GF-D8 (cell line): ENCODE measurements at places on chromosomes 6 and 20.
A peak's percentile ranks its signal among the peaks of the same experiment; 100 is the strongest.

DNA sequence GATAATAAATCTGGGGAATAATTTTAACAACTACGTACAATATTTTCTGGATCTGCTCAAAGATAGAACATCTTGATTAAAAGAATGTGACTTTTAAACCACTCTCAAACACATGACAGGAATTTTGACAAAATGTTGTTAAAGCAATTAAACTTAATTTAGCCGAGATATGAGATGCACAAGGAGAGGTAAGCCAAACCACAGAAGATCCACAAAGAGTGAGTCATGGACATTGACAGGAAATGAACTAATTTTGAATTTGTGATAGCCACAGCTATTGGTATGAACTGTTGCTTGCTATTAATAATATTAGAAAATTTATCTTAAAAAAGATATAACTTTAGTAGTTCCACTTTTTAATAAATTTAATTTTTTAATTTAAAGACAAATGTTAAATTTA is 27.8 kb upstream of the VGLL2 start:
- DNase-seq, result no peak

DNA sequence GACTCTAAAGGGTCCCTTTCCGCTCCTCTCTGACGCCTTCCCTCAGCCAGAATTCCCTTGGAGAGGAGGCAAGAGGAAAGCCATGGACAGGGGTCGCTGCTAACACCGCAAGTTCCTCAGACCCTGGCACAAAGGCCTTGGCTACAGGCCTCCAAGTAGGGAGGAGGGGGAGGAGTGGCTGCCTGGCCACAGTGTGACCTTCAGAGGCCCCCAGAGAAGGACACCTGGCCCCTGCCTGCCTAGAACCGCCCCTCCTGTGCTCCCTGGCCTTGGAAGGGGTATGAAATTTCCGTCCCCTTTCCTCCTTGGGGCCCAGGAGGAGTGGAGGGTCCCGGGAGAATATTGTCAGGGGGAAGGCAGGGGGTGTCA is 2.7 kb downstream of the VEGFA start:
- DNase-seq, result no peak

DNA sequence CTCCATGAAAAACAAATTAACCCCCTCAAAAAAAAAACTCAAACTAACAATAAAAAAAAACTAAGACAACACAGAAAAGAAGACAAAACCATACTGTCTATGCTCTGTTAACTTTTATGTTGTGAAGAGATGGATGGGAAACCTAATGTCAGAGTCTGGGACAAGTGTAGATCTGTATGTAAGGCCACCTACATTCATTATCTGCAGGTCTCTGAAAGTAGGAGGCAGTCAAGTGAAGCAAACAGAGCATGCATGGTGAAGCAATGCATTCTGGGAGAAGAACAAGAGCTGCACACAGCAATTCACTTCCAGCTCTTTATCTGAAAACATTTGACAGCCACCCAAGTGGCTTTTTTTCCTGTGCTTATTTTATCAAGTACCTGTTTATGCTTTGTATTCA is 452.0 kb downstream of the EPHA7 start:
- no peak for DNase-seq

DNA sequence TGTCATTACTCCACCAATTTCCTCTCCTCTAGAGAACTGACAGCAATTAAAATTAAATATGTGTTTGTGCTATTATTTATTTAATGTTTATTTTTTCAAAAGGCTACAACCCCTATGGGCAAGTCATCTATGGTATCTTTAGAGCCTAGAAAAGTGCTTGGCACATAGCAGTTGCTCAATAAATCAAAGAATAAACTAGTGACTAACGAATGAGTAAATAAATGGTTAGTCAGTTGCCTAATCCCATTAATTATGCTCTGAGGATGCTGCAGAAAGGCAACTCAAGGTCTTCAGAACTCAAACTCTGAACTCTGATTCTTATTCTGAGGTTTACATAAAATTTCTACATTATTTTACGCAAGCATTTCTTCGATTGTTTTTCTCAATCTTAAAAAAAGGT is 193.0 kb upstream of the TSHZ2 start:
- DNase-seq, result no peak

DNA sequence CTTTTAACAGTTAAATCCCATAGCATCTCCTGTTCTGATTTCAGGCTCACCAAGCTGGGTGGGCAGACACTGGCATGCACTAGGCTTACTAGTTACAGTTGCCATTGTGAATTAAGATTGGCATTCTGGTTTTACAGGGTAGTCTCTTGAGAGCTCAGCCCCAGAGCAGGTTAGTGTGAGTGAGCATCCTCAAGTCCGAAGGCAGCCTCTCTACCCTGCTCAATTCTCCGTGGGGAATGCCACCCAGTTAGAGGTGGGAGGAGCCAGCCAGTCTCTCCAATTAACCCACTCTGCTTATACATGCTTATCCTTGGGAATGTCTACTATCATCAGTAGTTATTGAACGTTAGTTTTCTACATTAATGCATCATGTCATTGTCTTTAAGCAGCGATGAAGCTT is 8.9 kb upstream of the OGFRL1 start:
- no peak for DNase-seq

- no peak for DNase-seq
These were observed 2.6 kb downstream of the SRSF6 start for GRCh38 chr20:43460172-43460829.

DNA sequence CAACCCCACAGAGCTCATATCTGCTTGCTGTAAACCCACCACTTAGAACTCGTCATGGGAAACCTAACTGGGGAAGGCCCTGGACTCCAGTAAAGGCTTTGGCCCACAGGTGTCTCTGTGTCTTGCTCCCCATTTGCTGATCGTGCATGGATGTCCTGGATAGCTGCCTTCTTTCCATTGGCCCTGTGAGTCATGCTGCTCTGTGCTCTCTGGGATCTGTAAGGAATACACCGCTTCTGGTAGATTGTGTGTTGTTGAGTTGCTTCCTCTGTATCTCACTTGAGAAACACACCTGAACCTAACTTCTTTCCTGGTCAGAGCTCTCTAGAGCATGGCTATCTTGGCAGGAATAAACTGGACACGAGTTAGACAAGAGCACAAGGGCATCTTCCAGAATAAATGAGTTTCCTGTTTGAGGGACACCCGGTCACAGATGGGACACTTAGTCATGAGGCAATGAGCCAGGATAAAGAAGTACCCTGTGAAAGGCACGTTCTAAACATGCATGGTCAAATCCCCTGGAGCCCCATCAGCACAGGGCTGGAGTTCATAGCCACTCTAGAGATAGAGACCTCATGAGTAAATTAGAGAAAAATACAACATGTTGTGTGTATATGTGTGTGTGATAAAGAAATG is 99.6 kb upstream of the TMEM170B start:
- no peak for DNase-seq

DNA sequence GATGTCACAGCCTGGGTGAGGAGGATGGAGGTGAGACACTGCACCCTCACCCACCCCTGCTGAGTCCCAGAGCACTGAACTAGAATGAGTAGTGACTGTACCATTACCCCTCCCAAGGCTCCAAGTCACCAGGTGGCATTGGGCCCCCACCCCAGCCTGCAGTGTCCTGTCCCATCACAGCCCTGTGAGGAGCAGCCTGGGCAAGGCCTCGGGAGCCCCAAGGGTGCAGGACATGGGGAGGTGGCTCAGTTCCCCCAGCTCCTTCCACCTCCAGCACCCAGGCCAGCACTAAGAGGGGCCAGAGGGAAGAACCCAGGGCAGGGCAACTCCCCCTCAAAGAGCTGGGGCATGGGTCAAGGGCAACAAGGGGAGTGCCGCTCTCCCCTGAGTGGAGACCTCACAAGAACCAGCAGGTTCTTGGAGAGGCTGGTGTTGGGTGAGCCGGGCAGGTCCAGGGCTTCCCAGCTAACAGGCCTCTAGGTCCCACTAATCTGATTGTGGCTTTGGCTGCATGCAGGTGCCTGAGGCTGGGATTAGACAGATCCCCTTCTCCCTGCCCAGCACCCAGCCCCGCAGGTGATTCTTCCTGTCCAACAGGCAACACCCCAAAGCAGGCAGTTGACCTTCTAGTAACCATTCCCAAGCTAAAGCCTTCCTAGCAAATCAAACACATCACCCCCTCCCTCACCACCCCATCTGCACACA is 2.6 kb downstream of the CST4 start:
- no peak for DNase-seq

DNA sequence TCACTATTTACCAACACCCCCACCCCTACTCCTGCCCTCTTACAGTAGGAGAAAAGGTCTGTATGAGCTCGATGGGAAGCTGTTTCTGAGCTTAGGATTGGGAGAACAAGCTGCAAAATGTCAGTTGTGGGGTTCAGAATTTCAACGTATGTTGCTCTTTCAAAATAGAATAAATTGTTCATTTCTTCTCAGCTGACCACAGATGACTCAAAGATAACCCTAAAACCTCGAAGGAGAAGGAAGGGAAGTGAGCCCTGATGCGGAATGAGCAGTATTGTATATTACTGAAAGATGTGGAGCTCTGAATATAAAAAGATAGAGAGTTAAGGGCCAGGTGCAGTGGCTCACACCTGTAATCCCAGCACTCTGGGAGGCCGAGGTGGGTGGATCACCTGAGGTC is 35.9 kb upstream of the MYLIP start:
- peak; percentile 10 for DNase-seq

- DNase-seq, result no peak
These were observed 87.7 kb downstream of the CEBPB start for GRCh38 chr20:50278377-50278683.

- no peak for DNase-seq
These were observed 102.5 kb downstream of the OGFRL1 start for GRCh38 chr6:71391126-71391525.

DNA sequence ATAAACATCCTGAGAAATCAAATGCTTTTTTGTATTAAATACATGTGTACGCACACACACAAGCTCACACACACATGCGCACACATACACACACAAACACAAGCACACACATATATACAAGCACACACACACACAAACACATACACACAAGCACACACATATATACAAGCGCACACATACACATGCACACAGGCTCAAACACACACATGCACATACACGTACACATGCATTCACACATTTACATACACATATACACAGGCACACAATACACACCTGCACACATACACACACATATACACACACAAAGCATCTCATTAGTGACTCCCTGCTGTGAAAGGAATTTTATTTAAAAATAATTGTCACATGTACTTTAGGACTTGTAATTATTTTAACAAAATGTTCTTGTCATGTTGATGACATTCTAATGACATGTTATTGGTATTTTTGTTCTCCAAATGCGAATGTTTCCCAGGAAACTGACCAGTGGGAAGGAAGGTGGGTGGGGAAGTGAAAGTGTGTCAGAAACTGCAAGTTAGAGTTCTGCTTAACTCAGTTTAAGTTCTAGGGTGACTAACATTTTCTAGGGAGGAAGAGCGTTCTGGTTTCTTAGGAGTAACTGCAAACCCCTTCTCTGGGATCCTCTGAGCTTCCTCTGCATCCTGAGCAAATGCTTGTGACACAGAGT is 113.9 kb upstream of the ZNF217 start:
- DNase-seq, result no peak

GRCh38 chr20:46914789-46915379 is 20.2 kb downstream of the EYA2 start:
- no peak for DNase-seq

GRCh38 chr6:121055572-121056163 is 278.6 kb downstream of the TBC1D32 start:
- DNase-seq, result peak; percentile 5

GRCh38 chr20:26216025-26216424 is 519.4 kb upstream of the ZNF337 start:
- DNase-seq, result no peak

DNA sequence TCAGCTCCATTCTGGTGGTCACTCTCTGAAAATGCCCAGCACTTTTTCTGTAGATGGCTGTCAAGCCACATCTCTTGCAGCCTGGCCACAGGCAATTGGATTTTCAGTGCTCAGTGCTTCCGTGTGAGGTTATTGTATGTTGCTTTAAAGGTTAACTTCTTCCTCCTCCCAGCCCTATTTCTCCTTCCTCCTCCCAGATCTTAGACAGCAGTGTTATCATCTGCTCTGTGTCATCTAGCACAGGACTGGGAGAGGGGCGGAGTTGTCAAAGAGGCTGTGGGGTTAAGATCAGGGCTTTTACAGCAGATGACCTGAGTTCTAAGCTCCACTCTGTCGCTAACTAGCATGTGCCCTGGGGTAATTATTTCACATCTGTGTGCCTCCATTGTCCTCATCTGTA is 129.0 kb downstream of the PHACTR3 start:
- peak; percentile 31 for DNase-seq

- no peak for DNase-seq
These were observed 101.1 kb upstream of the SCAF8 start for GRCh38 chr6:154632119-154632518.

- DNase-seq, result no peak
These were observed 6.8 kb upstream of the HLA-B start for GRCh38 chr6:31363811-31364210.

DNA sequence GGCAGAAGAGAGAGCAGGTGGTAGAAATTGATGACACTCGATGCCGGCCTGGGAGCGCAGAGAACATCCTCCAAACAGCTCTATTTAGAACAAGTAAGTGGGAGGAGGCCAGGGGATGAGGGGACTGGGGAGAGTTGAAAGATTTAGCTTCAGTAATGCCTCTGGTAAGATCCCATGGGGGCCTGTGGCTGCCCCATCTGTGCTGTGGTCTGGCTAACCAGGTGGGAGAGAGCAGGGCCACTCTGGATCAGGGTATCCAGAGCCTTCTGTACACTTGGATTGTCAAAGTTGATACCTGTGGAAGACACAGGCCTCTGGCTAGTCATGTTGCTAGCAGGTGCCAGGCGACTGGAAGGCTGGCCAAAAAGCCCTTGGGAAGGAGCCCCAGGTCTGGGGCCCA is 27.6 kb downstream of the NCOA5 start:
- no peak for DNase-seq

DNA sequence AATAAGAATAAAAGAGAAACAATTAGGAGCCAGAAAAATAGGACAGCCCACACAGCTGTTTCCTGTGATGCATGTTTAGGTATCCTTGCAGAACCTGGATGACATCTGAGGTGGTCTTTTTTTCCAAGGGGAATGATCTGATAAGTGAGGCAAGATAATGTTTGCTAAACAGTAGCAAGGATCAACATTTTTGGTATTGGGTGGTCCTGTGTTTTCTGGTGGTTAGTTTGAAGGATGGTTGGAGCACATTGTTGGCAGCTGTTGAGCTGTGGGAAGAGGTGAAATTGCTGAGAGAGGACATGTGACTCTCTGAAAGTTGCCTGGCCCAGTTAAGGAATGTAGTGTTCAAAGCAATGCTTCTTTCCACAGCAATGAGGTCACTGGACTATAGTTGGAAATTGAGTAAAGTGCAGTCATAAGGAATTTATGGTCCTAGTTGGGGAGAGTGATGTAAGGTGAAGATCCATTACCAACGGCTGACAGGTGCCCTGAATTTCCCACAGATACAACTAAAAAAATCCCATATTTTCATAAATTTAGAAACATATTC is 270.2 kb upstream of the IMPG1 start:
- no peak for DNase-seq

GRCh38 chr20:7038029-7038428 is 270.5 kb downstream of the BMP2 start:
- no peak for DNase-seq

- DNase-seq, result peak; percentile 73
These were observed 48.9 kb downstream of the DEK start for GRCh38 chr6:18215436-18215835.
